Fibroblast of the conjunctiva (primary cell): ENCODE measurements at places on chromosomes 5 and 9.

DNA sequence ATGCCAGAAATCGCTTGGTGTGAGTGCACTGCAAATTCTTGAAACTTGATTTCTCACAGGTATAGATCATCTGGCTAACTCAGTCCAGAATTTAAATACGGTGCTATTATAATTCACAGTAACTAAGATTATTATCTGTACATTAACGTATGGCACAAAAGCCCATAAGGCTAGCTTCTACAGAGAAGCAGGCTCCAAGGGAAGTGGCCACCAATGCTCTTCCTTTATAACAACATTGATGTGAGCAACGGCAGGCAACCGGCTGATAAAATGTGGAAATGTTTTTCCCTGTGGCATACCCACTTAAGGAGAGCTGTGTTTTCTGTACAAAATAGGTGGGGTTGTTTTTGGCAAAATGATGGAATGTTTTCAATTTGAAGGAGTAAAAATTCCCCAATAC is 35.7 kb downstream of the SEMA4D start:
- no peak for DNase-seq

DNA sequence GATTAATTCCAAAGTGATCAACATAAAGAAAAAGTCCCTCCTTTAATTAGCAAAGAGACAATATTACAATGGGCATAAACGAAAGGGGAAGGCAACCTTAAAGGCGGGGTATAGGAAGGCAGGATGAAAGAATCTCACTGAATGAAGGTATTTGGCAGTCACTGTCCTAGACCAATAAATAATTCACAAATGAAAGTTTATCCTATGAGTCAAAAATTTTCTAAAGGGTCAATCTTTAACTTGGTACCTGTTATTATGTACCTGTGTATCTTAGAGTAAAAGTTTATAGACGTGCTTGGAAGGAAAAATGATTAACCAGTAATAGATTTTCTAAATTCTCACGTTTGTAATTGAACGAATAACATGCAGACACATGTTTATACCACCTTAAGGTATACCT is 945.8 kb upstream of the DMAC1 start:
- DNase-seq, result no peak

DNA sequence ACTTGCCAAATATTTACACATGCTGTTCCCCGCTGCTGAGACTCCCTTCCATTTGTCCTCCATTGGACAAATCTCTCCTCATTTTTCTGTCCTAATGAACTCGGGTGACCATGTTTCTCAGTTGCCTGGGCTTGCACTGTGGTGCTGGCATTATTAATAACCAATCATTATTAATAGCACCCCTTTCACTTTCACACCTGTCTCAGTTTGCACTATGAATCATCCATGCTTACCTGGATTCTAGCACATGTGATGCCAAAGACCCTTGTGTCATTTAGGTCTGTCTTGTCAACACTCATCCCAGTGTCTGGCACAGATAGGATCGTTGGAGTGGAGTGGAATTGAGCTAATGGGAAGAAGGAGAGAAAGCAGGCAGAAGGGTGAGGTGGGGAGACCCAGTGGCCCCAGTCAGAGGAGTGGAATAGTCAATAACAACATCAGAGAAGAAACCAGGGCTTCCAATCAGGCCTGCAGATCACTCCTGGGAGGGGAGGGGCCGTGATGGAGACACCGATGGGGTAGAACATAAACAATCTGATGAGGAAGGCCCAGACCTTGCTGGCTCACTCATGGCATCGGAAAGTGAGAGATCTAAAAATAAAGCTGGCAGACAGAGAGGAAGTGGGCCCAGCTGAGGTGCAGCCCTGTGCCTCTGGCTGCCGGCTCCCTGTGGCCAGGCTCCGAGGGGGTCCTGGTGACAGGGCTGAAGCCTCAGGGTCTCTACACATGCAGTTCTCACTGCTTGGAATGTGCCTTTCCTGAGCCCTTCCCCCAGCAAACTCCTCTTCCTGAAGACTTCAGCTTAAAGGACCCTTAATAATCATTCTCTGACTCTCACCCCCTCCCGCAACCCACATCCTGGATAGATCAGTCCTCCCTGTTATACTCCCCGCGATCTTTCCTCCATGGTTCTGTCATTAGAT is 33.5 kb upstream of the CRB2 start:
- no peak for DNase-seq

DNA sequence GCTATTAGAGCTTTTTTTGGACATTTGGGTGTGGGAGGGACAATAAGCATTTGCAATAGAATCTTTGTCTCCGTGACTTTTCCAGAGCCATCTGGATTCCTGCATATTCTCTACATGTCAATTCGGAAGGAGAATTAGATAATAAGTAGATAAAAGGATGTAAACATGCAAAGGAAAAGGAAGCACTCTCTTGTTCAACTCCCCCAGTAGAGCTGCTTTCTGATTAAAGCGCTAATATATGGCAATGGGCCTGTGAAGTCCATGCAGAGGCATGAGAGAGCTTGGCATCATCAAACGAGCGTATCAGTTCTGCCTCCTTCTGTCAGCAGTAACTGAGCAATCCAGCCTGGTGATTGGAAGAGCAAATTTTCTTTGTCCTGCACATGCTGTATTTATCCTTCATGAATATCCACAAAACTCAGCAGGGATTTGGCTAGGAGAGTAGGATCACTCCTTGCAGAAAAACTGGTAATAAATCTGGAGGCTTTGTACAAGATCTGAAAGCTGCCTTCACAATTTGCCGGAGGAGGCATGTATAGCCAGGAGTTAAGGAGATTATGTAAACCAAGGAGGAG is 1752.9 kb downstream of the MAT2B start:
- no peak for DNase-seq

DNA sequence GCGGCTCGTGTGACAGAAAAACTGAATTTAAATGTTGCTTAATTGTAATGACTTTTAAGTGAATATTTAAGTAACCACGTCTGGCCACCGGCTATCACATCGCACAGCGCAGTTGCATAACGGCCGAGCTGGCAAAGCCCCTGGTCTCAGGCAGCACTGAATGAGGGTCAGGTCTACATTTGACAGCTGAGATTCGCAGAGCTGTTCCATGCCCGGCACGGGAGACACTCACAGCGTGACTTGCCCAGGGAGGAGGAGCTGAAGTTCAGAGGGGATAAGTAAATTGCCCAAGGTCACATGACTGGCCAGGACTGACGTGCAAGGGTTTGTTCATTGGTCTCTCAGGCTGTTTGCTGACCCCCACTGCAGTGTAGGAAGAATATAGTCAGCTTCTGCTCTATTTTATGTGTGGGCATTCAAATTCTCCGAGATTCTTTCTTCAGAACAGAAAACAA is 17.4 kb upstream of the COL5A1 start:
- no peak for DNase-seq

- DNase-seq, result peak; percentile 74
Measured at GRCh38 chr5:150497274-150497988, 10.5 kb upstream of the NDST1 start.

- no peak for DNase-seq
Measured at GRCh38 chr5:22577711-22578110, 275.4 kb downstream of the CDH12 start.

GRCh38 chr5:100667161-100667630 is 132.0 kb downstream of the FAM174A start:
- peak; percentile 17 for DNase-seq

DNA sequence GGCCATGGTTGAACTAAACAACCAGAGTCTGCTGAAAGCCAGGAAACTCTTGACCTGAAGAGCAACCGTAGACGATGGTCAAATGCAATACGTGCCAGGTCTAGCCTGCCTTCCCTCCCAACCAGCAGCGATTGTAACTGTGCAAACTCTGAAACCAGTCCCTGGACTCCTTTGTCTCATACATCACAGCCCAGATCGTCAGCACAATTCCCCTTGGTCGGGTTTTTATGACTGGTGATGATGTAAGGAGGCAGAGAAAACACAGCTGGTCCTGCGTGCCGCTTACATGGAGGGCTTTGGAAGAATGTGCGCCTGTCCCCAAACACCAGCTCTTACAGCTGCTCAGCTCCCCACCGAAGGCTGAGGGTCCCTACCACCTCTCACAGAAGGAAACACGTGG is 24.6 kb downstream of the SMIM23 start:
- no peak for DNase-seq

- DNase-seq, result no peak
Measured at GRCh38 chr5:109421956-109422355, 12.2 kb upstream of the PJA2 start.

DNA sequence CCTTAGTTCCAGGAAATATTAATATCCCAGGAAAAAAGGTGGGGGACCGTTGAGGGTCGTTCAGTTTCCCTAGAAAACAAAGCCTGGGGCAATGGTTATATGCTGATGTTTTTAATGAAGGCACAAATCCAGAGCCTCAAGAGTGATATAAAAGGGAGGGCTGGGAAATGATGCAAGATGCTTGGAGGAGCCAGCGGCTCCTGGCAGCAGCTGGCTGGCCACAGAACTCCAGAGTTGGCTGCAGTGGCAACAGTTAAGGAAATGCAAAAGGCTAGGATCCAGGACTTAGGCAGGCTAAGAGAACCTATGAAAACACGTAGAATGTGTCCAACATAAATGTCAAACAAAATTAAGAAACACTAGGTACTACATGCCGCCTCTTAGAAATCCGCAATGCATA is 31.0 kb upstream of the B4GALT1 start:
- DNase-seq, result peak; percentile 37

DNA sequence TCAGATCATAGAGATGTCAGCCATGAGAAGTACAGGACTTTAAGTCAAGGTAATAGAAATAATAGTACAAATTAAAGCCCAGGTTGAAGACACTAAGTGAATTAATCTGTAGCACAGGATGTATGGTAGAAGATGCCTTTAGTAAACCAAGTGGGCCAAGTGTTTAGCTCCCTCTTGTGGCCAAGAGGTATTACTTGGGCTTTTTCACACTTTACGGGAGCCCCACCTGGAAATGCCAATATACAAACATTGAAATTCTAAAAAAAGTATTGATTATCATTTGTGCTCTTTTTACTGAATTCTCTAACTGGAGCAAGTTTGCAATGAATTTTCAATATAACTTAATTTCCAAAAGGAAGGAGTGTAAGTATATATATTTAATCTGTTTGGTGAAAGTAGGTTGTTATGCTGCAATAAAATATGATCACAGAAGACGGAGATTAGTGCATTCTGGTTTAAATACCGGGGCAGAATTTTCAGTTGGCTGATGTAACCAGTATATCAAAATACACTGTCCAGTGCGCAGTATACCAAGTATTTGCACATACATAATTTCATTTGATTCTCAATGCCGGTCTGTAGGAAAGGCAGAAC is 84.7 kb downstream of the PARP8 start:
- DNase-seq, result peak; percentile 17

DNA sequence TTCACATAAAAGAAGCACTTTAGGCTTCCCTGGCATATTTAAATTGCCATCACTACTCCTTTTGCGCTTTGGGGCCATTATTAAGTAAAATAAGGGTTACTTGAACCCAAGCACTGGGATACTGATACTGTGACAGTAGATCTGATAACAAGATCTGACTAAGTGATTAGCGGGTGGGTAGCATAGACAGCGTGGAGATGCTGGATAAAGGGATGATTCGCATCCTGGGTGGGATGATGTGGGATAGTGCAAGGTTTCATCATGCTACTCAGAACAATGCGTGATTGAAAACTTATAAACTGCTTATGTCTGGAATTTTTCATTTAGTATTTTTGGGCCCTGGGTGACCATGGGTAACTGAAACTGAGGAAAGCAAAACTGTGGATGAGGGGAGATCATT is 75.1 kb downstream of the PTTG1 start:
- no peak for DNase-seq
